ENCODE measurements at places on chromosomes 1 and 21.

GRCh38 chr1:163257763-163258162, 55.0 kb upstream of the RGS5 start:
- DNase-seq = no peak

DNA sequence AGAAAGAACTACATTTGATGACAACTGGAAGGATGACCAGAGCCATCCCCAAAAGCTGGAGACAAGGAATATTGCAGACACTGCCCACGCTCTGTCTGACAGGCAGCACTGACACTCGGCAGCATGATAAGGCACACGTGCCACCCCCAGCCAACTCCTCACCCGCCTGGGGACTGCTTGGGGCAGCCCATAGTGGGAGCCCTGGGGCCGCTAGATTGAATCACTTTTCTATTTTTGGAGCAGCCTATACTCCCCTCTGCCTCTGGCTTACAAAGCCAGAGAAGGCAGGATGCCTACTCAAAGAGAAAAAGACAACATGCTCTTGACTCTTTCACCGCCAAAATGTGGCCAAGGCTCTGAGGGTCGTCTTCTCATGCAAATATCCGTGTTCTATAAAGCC, 1.3 kb downstream of the SMG5 start:
- DNase-seq = peak; percentile 39

- DNase-seq = no peak
These were observed 2.6 kb downstream of the ZBTB48 start for GRCh38 chr1:6582370-6582769.

GRCh38 chr1:54296666-54297065, 96.7 kb downstream of the MRPL37 start:
- no peak for DNase-seq

GRCh38 chr1:185345913-185346720, 29.1 kb upstream of the IVNS1ABP start:
- DNase-seq = no peak

DNA sequence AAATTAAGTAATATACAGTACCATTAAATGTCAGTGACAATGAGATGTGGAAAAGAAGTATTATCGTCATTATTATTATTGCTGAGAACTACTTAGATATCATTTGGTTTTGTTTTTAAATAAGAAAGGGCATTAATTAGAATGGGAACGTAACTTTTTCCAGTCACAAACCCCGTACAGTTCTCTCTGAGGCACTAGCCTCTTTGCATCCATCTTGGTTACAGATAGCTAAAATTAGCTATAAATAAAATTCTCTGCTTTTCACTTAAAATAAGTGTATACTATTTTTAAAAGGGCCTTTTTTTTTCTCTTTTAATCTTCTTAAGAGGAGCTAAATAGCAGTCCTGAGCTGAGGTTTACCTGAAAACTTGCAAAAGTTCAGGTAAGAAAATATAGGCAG, 7.6 kb downstream of the PTGS2 start:
- DNase-seq = no peak

GRCh38 chr1:116704278-116704677, 36.7 kb upstream of the IGSF3 start:
- DNase-seq = no peak

DNA sequence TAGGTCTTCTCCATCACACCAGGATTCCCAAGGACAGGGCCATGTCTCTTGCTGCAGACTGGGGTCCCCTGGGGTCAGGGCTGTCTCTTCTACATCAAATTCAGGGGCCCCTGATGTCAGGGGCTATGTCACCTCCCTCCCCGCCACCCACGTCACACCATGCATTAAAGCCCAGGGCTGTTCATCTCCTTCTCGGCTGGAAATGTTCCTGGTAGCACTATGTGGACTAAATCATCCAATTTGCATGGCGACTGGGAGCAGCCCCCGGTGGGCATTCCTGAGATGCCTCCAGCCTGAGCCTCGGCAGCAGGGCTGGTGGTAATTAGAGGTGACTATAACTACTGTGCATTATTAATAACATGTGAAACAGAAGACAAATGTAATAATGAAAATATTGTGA, 151.7 kb upstream of the HMGB4 start:
- DNase-seq = no peak

DNA sequence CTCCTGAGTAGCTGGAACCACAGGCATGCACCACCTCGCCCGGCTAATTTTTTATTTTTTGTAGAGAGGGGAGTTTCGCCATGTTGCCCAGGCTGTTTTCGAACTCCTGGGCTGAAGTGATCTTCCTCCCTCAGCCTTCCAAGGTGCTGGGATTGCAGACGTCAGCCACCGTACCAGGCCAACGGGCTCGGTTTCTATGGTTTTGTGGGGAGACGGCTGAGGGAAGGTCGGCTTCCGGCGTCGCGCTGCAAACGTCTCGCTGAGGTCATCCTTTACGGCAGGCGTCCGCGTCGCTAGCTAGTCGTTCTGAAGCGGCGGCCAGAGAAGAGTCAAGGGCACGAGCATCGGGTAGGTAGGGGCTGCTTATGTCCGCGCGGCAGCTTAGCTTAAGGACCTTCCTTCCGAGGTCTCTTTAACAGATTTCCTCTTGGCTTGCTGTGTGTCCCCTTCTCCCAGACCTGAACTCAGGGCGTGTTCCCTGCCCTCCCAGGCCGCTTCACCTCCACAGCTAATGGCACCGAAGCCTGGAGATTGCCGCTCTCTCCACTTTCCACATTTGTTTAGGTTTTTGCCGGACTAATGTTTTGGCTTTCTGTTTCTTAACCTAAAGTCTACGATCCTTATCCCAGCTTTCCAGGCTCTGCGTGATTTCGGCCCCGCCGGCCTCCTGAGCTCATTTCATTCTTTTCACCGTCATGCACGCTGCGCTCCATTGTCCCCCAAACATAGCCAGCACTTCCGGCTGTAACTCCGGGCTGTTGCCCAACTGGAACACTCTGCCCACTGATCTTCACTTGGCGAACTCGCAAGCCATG, at the start of gene NDUFS5:
Gene NDUFS5 (plus strand): TSS at position 300 of the 815 bp plus-strand sequence. CDS start 2,375 bp downstream, outside the sequence.
- DNase-seq = peak; percentile 68

DNA sequence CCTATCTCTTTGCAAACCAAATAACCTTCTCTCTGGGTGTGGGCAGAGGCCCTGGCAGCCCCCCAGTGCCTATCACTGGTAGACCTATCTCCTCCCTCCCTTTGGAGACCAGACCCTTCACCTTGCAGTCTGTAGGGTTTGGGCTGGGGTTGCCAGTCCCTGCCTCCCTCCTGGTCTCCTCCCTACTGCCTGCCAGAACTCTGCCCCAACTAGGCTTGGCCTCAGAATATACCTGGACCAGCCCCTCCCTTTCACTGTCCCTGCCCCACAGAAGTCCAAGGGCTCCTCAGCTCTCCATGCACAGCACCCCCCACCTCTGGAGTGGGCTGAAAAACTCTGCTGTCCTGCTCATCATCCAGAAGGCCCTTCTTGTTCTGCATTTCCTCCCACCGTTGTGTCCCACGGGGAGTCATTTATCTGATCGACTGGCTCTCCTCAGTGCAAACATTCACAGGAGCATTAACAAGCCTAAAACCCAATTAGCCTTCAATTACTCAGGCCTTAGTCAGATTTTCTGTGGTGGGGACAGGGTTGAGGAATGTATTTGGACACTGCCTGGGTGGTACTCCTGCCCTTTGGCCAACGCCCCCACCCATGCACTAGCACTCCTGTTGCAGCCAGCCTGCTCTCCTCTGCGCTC, 27.7 kb upstream of the DMBX1 start:
- no peak for DNase-seq

DNA sequence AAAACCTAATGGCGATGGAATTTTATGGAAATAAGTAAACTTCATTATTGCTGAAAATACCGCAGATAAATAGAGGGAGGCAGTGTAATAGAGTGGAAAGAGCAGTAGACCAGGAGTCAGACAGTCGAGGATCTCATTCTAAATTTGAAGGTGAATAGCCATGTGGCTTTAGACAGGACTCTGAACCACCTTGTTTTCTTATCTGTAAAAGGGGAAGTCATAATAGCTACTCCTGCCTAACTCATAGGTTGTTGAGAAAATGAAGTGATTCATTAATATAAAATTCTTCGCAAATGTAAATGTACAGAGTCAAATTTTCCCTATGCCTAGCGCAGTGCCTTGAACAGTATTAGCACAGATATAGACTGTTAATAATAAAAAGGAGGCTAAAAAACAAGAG, 14.8 kb downstream of the RPS6KC1 start:
- DNase-seq = no peak

- DNase-seq = no peak
These were observed 206.4 kb downstream of the PTPRC start for GRCh38 chr1:198845271-198845670.

GRCh38 chr1:159924791-159925718, at the start of gene TAGLN2:
TAGLN2 (minus strand) TSS chr1:159925507; CDS start chr1:159920509, 4,998 bp downstream.
- peak; percentile 85 for DNase-seq

DNA sequence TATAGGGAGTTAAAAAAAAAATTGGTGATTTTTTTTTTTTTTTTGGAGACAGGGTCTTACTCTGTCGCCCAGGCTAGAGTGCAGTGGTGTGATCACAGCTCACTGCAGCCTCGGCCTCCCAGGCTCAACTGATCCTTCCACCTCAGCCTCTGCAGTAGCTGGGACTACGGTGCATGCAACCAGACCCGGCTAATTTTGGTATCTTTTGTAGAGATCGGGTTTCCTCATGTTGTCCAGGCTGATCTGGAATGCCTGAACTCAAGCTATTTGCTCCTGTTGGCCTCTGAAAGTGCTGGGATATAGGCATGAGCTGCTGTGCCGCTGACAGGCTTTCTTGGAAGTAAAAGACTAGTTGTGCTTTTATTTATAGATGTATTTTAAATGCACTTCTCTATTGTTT, 3.0 kb downstream of the CDC42 start:
- no peak for DNase-seq

GRCh38 chr21:39317134-39318090, 4.0 kb upstream of the BRWD1 start:
- DNase-seq = no peak

- DNase-seq = no peak
These were observed 34.7 kb upstream of the LRRC3 start for GRCh38 chr21:44420416-44421205.

- DNase-seq = no peak
These were observed 162.5 kb downstream of the RWDD3 start for GRCh38 chr1:95396557-95396956.

DNA sequence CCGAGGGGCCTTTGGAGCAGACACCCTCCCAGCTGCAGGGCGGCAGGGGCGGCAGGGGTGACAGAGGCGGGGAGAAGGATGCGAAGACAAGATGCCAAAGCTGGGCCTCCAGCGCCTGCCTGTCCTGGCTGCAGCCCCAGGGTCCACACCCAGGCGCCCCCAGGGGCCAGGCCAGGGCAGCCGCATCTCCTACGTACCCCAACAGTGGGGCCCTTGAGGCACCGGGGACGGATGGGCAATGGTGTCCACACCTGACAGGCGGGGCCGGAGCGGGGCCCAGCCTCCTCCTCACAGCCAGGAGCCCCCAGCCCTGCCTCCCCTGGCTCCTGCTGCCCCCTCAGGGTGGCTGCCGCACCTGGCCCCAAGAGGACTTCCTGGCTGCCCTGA, 7.2 kb downstream of the B3GALT6 start:
- no peak for DNase-seq

GRCh38 chr21:42861848-42862400, 17.4 kb downstream of the WDR4 start:
- no peak for DNase-seq

DNA sequence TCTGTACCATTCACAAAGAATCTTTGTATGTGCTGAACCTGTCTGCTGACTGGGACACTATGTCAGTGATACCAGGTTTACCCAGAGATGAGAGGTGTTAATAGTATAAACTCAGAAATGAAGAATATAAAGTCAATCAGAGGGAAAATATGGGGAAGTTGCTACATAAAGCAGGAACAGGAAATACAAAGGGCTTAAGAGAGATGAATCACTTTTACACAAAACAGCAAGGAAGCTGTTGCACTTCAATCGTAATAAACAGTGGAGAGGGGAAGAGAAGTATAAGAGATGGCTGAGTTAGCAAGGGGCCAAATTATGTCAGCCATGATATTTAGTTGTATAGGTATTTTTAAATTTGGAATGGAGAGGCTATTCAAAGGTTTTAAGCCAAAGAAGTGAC, 890.2 kb upstream of the NCAM2 start:
- no peak for DNase-seq

DNA sequence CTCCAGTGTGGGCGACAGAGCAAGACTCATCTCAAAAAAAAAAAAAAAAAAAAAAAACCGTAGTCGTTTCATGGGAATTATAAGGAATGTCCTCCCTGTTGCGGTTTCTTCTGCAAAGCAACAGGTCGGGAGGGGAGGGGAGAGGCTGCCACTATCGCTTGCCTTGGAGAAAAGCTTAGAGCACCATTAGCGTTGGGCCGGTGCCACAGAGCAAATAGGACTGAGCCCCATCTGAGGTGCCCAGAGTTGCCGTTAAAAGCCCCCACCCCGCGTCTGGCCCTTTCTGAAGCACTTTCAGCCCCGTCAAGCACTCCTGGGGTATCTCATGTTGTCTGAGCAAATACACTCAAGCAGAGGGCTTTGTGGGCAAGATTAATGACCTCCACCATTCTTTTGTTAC, 2.2 kb downstream of the RIPPLY3 start:
- DNase-seq = no peak

- no peak for DNase-seq
These were observed 269.8 kb upstream of the KAZN start for GRCh38 chr1:14328685-14329084.

DNA sequence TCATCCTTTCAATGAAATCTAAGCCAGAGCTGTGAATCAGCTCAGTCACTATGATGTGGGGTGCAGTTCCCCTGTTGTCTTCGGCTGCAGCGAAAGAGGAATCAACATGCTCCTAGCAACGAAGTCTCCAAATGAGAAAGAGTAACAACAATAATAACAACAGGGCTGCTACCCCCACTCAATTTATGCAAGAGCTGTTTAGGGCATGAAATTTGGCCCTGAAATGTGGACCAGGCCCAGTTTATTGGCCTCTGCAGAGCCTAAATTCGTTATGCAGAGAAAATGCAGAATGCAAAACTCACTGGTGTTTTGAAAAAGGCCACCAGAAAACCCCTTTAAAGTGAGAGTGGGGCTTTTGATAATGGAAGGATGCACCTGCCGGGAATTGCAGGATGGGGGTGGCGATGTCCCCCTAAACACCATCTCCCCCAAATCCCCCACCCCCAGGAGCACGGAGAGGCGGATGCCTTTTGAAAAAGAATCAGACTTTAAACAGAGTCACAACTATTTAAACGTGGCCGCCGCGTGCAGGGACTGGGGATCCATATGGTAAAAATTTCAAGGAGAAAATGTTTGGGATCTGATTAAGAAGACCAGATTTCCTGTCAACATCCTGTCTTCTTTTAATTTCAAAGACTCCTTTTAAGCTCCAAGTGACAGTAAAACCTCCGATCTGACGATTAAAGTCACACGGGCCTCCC, 1.9 kb downstream of the RUNX3 start:
- no peak for DNase-seq

DNA sequence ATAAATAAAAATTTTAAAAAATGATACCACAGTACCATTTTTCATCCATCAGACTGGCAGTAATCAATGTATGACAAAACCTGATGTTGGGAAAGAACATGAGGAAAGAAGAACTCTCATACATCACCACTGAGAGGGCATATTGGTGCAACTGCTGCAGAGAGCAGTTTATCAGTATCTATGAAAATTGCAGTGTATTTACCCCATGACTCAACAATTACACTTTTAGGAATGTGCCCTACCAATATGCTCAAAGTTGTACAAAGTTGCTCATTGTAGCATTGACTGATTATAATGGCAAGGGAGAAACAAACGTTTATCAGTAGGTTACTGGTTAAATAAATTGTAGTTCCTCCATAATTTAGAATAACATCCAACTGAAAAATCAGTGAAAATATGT, 36.7 kb downstream of the CATSPERE start:
- no peak for DNase-seq

- no peak for DNase-seq
These were observed 7.1 kb downstream of the ZC3H12A start for GRCh38 chr1:37481289-37482003.

Measured in frontal cortex (tissue), 4 donors.